Fibroblast of mammary gland (primary cell): ENCODE measurements at places on chromosomes 6 and 20.

GRCh38 chr6:128882991-128883611 is at the start of gene LAMA2:
TSS of gene LAMA2 (plus strand) at chr6:128883138. CDS start at chr6:128883246, 108 bp downstream.
- DNase-seq = peak; percentile 73

DNA sequence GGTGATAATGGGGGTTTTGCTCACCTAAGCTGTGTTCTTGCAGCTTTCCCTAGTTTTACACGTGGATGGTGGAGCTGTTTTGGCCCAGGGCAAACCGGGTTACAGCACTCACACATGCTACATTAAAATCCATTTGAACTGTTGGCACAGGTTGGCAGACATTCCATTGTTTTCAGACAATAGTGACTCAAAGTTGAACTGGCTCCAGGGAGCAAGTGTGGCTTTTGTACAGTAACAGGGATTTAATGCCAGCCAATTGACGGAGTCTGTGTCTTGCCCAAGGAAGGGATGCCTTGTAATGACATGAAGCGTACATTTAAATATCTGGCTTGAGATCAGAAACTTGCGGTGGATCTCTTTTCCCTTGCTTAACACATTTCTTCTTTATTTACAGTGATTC is 183.1 kb downstream of the DTNBP1 start:
- DNase-seq = no peak

GRCh38 chr6:131197716-131198115 is 62.4 kb downstream of the AKAP7 start:
- no peak for DNase-seq

DNA sequence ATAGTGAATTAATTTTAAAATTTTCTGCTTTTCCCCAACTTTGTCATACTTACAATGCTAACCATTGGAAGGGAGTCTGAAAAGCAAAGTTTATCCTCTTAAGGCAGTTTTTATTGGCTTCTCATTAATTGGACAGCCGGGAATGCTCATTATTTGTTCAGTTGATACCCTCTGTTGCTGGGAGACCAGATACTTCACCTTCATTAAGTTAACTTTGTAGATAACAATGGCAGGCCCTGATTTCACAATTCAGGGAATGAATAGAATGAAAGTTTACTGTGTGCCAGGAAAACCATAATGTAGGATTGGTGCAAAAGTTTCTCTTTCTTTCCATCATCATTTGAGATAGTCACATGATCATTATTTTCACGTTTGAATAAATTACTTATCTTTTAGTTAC is 49.0 kb downstream of the COL19A1 start:
- no peak for DNase-seq

DNA sequence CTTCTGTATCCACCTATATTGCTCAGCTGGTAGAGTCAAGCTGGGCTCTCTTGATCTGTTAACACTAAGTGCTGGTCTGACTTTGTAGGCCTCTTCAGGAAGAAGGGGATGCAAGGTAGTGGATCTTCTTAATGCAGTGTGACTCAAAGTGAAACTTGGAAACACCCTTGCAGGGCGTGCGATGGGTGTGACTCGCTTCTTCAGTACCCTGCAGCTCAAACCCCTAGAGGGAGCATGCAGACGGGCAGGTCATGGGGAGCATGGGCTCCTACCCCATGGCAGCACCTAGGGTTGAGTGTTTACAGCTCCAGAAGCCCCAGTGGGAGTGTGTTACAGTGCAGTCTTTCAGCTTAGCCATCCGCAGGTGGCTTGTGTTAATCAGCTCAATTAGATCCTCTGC is 757 bp upstream of the SAMD3 start:
- DNase-seq = peak; percentile 18

GRCh38 chr6:10800810-10801209 is 37.5 kb downstream of the MAK start:
- DNase-seq = peak; percentile 66

- peak; percentile 44 for DNase-seq
Observed at GRCh38 chr6:141484711-141485110, 648.0 kb upstream of the GJE1 start.

DNA sequence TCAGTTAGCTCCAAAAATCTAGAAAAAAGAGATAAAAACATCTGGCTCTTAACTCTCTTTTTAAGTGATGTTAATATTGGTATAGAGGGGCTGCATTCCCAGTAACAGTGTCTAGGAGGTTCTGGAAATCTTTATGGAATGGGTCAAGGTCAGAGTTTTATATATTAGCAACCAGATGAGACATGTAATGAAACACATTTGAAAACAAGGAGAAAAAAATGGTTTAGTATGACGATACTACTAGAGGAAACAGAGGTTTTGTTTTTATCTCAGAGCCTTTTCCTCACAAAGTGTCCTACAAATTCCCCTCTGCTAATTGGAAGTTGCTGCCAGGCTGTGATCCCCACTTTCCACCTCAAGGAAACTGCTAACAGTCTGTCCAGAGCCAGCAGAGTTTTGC is 100.6 kb upstream of the ISM1 start:
- DNase-seq = no peak

- DNase-seq = peak; percentile 28
Observed at GRCh38 chr6:163490826-163491577, 76.5 kb downstream of the QKI start.

- DNase-seq = no peak
Observed at GRCh38 chr6:55785273-55785672, 90.1 kb downstream of the BMP5 start.

GRCh38 chr20:57379263-57379647 is 11.9 kb upstream of the RBM38 start:
- DNase-seq = no peak

- DNase-seq = peak; percentile 10
Observed at GRCh38 chr6:144953552-144954240, 668.6 kb downstream of the UTRN start.

- no peak for DNase-seq
Observed at GRCh38 chr6:52503323-52503747, 73.5 kb downstream of the TRAM2 start.

- DNase-seq = no peak
Observed at GRCh38 chr20:55882910-55883309, 122.4 kb downstream of the CBLN4 start.

- DNase-seq = no peak
Observed at GRCh38 chr6:30543821-30544220, 12.5 kb downstream of the GNL1 start.

DNA sequence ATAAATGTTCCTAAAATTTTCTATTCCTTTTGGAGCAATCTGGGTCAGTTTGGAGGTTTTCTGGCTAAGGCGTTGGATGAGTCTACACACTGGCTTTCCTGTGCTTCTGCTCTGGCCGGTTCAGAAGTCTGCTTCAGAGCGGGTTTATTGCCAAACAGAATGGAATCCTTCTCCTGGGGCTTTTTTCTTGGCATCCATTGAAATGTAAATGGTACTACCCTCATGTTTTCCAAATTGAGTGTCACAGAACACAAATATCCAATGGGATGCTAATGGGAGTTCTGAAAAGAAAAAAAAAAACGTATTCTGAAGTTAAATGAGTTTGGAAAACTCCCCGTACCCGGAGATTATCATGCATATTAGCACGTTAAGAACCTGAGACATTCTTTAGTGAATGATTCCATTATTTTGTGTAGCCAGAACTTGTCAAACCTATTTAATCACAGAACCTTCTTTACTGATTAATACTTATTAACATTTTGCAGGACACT is 930.3 kb downstream of the QKI start:
- peak; percentile 31 for DNase-seq

GRCh38 chr6:135475292-135475886 is 22.2 kb downstream of the AHI1 start:
- DNase-seq = peak; percentile 85

- no peak for DNase-seq
Observed at GRCh38 chr6:1526398-1527072, 83.2 kb upstream of the FOXC1 start.

DNA sequence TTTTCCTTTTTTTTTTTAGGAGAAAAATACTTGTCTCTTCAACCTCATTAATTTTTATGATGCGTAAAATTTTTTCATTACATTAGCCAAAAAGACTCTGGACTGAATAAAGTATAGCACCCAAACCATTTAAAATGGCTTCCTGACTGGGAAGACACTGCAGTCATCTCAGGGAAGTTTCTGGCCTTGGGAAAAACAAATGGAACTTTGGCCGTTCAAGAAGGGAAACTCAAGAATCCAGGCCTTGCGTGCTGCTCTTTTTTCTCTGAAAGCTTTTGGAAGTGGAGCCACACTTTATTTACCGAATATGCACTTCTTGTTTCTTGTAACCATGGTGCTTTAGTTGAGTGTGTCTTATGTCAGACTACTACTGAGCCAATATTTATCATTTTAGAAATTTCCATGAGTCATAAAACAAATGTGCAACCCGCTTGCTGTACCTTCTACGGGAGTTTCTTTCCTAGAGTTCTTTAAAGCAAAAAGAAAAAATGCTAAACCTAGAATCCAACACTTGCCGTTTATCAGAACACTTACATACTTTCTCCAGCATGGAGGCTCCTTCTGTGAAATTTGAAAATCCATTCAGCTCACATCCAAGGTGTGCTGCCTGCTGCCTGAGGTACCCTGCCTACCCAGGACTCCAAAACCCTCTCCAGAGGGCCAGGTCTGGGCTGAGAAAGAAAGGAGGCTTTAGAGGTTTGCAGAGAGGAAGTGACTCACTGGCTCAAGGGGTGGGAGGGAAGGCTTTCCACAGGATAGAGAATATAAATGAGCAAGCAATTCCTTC is 11.5 kb upstream of the DSTN start:
- DNase-seq = peak; percentile 88

GRCh38 chr6:19805129-19805481 is 32.1 kb upstream of the ID4 start:
- peak; percentile 4 for DNase-seq

DNA sequence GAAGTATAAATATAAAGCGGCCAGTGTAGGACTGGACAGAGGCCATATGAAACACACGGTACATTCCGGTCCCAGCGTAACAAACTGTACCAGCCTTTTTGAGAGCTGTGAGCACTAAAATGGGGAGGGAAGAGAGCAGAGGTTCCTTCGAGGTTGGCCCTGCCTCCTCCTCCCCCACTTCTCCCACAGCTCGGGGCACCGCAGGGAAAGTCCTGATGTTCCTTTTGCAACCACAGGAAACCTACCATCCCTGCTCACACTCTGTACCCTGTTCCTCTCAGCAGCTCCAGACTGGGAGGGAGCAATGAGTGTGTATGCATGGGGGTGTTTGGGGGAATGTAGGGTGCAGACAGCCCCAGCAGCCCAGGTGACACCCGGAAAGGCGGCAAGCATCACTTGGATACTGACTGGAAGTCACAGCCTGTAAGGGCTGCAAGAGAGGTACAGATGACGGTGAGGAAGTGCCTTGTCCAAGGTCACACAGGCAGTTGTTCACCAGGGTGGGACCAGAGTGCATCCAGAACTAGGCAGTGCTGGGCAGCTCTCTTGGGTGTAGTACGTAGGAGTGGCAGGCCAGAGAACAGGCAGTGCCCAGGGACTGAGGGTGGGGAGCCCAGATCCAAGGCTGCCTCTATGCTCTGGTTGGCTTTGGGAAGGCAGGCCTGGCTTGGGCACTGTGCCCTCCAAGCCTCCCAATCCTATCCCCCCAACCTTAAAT is 11.0 kb upstream of the ARMC12 start:
- peak; percentile 72 for DNase-seq

DNA sequence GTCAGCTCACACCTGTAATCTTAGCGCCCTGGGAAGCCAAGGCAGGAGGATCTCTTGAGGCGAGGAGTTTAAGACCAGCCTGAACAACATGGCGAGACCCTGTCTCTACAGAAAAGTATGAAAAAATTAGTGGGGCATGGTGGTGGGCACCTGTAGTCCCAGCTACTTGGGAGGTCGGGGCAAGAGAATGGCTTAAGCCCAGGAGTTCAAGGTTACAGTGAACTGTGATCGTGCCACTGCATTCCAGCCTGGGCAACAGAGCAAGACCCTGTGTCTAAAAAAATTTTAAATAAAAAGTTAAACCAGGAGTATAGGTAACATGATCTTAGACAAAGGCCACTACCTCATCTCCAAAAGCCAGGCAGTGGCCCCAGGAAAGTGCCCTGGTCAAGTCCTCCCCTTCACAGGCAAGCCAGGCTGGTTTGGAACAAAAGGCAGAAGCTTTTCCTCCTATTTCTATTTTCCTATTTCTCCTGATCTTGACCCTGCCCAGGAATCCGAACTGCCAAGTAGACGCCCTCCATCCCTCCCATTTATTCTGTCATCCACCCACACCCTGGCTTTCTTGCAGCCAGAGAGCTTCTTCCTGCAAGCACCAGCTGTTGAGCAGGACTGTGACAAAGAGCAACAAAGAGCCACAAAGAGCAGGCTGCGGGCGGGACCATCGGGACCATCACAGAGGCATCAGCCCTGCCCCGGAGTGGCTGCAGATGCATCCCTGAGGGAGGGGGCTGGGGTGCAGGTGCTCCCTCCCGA is 149.9 kb upstream of the AFDN start:
- peak; percentile 3 for DNase-seq

GRCh38 chr6:121759370-121759769 is 323.9 kb downstream of the GJA1 start:
- no peak for DNase-seq

DNA sequence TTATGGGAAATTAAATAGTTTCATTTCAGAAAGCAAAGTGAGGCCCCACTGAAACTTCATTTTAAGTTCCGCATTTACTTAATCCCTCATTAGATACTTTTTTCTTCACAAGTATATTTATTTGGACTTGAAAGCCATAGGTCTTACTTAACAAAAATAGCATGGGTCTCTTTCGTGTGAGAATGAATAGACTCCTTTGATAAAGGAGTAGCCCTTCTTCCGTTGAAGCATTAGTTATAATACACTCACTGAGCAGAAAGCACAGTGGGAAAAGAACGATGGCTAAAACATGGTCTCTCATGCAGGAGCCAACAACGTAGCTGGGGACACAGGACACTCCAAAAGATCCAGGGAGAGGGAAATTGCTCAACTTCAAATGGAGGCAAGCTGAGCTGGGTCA is 130.4 kb downstream of the SLC23A2 start:
- no peak for DNase-seq

DNA sequence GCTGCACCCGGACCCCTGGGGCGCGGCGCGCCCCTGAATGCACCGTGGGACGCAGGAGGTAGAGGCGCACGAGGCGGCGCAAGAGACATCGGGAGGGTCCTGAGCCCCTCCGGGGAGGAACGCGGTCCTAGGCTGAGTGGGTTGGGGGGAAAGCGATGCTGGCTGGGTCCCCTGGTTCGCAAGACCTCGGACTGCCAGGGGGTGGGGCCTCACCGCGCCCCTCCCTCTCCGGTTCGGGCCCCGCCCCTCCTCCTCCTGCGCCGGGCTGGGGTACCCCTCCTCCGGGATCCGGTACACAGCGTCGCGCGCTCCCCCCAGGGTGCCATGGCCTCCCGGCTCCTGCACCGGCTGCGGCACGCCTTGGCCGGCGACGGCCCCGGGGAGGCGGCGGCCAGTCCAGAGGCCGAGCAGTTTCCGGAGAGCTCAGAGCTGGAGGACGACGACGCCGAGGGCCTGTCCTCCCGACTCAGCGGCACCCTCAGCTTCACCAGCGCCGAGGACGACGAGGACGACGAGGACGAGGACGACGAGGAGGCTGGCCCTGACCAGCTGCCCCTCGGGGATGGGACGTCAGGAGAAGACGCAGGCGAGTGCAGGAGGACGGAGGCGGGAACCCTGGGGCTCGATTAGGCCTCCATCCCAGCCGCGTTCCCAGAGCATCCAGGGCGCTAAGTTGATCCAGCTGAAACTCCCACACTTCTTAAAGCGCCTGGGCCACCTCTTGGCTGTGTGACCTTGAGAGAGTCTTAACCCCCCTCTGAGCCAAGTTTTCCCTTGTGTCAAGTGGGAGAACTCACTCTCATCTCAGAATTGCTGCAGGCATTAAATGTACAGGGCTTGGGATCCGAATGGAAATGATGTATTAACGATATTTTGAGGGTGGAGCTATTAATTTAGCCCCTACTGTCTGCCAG is 541 bp downstream of the SNX21 start:
- DNase-seq = peak; percentile 54

GRCh38 chr6:151493804-151494234 is at the start of gene CCDC170:
TSS of gene CCDC170 (plus strand) at chr6:151494017. CDS start at chr6:151494129, 112 bp downstream.
- DNase-seq = no peak
